ENCODE measurements at places on chromosomes 4 and X.

- DNase-seq = no peak
These were observed 714.5 kb downstream of the CCSER1 start for GRCh38 chr4:90841676-90842075.

DNA sequence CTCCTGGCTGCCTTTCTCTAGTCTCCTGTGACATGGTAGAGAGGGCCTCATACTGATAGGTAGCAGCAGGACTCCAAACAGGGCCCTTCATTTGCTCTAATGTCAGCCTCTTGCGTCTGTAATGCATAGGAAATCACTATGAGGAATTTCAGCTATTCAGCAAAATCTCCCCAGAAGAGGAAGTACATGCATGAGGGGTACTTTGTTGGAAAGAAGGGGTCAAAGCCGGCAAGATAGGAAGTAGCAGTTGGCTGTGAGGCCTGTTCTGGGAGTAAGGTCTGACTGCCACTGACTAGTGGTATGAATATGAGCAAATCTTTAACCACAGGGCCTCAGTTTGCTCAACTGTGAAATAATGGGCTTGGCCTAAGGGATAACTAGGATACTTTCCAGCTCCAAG is 283.2 kb downstream of the ARHGAP10 start:
- no peak for DNase-seq

GRCh38 chrX:44918722-44919121 is 45.7 kb downstream of the KDM6A start:
- DNase-seq = no peak

- DNase-seq = no peak
These were observed 569 bp upstream of the FHL1 start for GRCh38 chrX:136146614-136147314.

GRCh38 chr4:182177166-182177565 is 66.0 kb upstream of the TENM3 start:
- DNase-seq = no peak

- DNase-seq = no peak
These were observed 150.0 kb upstream of the HPGD start for GRCh38 chr4:174672276-174672675.

GRCh38 chr4:184750926-184751584 is 17.2 kb upstream of the CENPU start:
- DNase-seq = no peak

- no peak for DNase-seq
These were observed 439.5 kb downstream of the GRXCR1 start for GRCh38 chr4:43332052-43332425.

DNA sequence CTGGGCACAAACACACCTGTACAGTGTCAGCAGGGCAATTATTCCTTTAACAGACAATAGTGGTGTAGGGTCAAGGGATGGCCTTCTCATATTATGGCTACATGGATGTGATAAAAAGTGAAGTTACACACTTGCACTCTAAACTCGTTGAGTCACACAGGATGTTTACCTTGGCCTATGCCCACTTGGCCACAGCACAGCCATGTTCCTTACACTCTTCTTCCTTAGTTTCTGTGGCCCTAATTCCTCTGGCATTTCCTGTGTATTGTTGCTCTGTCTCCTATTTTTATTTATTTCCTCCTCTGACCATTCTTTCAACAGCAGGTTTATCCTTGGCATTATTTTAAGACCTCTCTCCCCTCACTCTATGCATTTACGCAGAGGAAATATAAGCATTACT is 86.8 kb upstream of the NPFFR2 start:
- DNase-seq = no peak

- no peak for DNase-seq
These were observed 636.3 kb upstream of the HTR2C start for GRCh38 chrX:113947548-113947947.

- DNase-seq = no peak
These were observed 836 bp downstream of the PRRG1 start for GRCh38 chrX:37350034-37350365.

GRCh38 chr4:27046851-27047250 is 186.2 kb downstream of the STIM2 start:
- no peak for DNase-seq

DNA sequence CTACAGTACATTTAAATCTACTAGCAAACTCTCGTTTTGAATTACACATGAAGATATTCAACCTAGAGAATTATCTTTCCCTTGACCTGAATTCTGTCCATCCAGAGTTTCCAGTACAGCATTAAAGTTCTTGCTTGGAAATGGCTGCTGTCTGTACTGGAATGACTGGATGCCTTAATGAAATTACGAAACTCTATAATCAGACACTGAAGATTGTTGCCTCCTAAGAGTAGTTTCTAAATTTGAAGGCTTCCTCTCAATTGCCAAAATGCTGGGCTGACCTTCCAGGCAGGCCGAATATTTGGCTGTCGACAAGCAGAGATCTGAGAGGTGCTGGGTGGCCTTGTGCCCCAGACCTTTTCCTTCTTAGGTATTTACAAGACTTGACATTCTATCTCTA is 215.1 kb upstream of the GPC4 start:
- DNase-seq = no peak

DNA sequence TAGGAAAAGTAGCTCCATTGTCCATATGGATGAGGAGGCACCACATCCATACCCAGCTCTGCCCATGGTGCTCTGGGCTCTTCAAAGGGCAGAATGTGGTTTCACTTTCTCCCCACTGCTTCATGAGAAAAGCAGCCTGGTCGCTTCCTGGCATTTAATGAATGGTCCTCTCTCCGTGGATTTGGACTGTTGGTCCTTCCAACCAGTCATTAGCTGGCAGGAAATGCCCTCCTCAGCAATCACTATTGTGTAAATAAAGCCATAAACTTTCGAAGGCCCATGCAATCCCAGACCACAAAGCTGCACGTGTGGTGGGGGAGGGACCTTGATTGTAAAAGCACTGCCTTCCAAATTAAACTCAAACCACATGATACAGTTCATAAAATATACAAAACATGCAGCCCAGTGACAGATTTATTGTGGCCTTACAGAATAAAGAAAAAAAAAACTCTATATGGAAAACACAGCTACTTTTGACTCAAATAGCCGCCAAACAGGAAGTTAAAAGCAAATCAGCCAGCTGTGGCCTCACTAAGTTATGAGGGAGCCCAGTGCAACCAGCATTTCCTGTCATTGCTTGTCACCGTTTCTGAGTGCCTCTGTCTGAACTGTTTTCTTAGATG is 8.1 kb downstream of the MBNL3 start:
- DNase-seq = peak; percentile 57

GRCh38 chr4:182022909-182023308 is 220.3 kb upstream of the TENM3 start:
- no peak for DNase-seq

- no peak for DNase-seq
These were observed 118.5 kb downstream of the TLL1 start for GRCh38 chr4:165991325-165992180.

DNA sequence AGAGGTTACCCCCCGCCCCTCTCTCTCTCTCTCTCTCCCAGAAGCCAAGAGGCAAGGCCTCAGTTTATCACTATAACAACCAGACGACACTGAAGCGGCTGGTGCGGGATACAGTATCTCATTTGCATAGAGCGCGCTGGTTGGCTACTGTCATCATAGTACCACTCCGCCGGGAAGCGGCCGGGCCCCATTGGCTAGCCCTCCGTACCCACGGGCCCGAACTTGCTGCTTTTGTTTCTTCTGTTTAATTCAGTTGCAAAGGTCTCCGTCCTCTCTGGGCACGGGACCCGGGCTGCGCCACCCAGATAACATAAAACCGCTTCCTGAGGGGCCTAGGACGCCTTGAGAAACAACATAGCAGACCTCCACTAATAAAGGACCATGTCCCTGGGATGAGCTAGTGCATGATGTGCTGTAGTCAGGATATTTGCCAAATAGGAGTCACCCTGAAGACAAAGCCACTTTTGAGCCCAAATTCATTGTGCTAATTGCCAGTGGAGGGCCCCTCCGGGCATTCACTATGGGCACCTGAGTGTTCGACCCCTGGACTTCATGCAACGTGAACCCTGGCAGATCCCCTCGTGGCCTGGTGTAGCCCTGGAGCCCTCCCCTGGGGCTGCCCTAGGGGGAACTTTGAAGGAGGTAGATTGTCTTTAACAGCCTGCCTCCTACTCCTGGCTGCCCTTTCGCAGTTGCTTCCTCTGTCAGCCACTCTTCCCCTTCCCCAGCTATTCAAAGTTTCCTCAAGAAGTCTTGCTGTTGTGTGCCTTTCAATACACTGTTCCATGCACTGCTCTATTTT is at the start of gene PCYT1B:
TSS of gene PCYT1B (minus strand) at position 91 of the 802 bp plus-strand sequence. CDS start 242 bp downstream, outside the sequence.
- DNase-seq = peak; percentile 60

GRCh38 chr4:1683261-1683735 is 815 bp downstream of the FAM53A start:
- DNase-seq = peak; percentile 36

DNA sequence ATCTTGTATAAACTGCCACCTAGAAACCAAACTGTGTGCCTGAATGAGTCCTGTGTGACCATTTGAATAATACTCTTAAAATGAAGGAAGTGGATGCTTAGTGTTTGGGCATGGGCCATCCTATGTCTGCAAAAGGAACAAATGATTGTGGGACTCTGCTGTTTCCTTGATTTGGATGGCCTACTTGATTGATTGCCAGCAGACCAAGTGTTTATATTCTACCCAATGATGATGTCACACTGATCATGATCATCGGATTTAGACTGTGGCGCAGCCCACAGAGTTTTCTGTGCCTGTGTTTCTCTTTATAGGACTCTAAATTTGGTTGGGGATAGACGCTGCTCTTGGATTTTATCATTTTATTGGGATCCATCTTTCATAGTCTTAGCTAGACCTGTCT is 4.4 kb downstream of the SEPTIN11 start:
- DNase-seq = no peak

GRCh38 chrX:9873952-9874351 is 87.7 kb downstream of the SHROOM2 start:
- DNase-seq = peak; percentile 40

DNA sequence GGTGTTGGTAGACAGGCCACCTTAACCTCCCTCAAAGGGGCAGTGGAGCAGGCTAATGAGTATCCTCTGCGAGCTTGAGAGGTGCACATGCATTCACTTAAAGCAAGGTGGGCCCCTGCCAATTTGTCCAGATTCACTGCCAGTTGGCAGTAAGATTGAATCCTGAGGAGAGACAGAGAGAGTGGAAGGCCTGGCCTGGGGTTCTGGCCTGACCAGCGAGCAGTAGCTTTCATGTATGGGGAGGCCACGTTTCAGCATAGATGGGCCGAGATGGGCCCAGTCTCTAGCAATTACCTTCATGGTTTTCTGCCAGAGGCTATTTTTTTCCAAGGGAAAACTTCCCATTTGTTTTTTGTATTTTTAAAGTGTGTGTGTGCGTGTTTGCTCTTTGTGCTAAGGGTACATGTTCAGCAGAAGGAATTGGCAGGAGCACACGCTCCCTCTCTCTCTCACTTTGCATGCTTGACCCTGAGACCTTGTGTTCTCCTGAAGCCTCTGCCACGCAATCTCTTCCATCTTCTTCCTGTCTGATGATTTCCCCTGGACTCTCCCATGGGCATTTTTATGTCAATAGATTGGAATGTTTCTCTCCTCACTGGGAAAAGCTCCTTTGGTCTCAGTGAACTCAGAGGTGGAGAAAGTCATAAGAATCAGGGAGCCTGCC is 215.8 kb upstream of the SFRP2 start:
- no peak for DNase-seq

- DNase-seq = no peak
These were observed 84.4 kb upstream of the ARMCX2 start for GRCh38 chrX:101744085-101744484.

DNA sequence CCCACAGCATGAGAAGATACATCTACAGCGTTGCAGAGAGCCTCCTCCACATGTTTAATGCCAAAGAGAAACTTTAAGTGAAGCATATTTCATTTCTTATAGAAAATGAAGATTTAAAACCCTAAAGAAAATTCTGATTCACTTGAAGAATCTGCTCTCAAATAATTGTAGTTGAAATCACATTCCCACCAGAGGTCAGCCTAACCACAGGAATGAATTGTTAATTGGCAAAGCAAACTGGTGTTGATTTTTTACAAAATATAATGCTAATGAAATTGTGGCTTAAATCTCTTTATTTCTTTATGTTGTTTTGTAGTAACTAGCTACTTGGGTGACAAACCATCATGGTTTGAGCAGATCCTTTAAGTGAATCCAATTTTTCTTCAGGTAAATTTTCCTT is 31.1 kb upstream of the WDR17 start:
- DNase-seq = peak; percentile 52

DNA sequence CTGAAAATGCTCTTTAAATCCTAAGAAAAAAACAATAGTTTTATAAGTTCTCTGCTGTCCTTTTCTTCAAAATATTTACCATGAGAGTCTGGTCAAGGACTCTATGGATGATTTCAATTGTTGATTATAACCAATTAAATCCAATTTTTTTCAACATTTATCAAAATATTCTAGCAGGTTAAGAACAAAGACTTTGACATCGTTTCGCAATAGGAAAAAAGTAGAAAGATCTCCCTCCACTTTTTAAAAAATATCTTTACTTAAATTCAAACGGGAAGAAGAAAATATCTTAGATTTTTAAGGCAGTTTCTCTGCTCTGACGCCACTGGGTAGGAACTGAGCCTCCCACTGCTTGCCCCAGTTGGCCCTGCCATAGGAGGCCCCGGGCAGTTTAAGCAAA is 44.7 kb upstream of the TMEM154 start:
- DNase-seq = no peak

DNA sequence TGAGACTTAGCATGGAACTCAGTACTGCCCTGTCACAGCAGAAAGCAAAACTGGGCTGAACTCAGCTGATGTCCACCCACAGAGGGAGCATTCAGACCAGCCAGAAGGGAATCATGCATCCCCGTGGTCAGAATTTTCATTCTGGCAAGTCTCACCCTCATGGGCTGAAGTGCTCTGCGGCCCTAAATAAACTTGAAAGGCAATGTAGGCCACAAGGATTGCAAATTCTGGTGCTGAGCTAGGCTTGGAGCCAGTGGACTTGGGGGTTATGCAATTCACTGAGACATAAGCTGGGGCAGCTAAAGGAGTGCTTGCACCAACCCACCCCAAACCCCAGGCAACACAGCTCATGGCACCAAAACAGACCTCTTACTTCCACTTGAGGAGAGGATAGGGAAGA is 494.1 kb downstream of the GABRG1 start:
- DNase-seq = peak; percentile 61

- no peak for DNase-seq
These were observed 383.9 kb downstream of the PCDH7 start for GRCh38 chr4:31104043-31104442.

DNA sequence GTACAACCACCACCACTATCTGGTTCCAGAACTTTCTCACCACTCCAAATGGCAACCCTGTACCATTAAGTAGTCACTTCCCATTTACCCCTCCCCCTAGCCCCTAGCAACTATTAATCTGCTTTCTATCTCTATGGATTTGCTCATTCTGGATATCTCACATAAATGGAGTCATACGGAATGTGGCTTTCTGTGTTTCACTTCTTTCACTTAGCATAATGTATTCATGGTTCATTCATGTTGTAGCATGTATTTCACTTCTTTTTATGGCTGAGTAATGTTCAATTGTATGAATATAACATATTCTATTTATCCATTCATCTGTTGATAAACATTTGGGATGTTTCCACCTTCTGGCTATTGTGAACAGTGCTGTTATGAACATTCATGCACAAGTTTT is 104.7 kb downstream of the AMMECR1 start:
- DNase-seq = no peak

- DNase-seq = no peak
These were observed 34.7 kb downstream of the LUZP4 start for GRCh38 chrX:115324194-115324593.

All from globus pallidus (tissue), 1 donor.